H4 (cell line): ENCODE measurements at places on chromosomes 1 and 21.
A peak's percentile ranks its signal among the peaks of the same experiment; 100 is the strongest.

GRCh38 chr1:53166912-53167311, 24.5 kb upstream of the SLC1A7 start:
- no peak for DNase-seq

DNA sequence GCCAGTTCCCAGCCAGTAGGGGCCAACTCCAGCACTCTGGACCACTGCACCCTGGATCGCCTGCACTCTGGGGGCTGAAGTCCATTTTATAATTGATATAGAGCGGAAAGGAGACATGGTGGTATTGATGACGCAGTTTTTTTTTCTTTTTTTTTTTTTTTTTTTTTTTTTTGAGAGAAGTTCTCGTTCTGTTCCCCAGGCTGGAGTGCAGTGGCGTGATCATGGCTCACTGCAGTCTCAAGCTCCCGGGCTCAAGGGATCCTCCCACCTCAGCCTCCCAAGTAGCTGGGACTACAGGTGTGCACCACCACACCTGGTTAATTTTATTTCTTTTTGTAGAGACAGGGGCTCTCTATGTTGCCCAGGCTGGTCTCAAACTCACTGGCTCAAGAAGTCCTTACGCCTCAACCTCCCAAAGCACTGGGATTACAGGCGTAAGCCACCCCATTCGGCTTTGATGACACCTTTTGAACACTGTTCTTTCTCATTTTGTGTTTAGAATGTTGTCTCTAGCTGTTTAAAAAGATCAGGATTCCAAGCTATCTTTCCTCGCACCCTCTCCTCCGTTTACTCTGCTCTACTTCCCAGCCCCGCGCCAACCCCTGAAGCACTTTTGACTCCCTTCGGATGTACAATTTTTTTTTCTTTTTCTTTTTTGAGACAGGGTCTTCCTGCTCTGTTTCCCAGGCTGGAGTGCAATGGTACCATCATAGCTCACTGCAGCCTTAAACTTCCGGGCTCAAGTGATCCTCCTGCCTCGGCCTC, 960 bp downstream of the MX2 start:
- no peak for DNase-seq

DNA sequence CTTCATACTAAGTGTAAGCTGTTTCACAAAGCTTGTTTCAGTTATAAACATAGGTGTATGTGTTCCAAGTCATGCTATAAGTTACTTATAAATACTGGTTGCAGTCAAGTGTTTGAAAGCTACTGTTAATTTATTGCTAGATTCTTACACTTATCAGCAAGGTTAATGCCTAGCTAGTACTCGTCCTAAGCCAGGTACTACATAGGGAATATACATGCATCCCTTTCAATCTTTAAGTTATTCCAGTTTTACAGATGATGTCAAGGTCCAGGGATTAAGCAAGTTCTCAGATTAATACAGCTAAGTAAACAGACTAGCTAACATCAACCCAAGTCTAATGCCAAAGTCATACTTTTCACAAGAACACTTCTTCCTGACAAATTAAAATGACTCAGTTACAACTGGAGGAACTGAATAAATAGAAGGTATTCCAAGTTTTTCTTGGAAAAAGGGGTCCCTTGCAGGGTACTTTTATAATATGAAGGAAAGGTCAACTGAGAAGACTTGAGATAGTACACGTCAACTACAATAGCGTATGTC, 652.2 kb upstream of the USP24 start:
- no peak for DNase-seq

GRCh38 chr1:6497867-6498575, 6.6 kb upstream of the PLEKHG5 start:
- DNase-seq = no peak

DNA sequence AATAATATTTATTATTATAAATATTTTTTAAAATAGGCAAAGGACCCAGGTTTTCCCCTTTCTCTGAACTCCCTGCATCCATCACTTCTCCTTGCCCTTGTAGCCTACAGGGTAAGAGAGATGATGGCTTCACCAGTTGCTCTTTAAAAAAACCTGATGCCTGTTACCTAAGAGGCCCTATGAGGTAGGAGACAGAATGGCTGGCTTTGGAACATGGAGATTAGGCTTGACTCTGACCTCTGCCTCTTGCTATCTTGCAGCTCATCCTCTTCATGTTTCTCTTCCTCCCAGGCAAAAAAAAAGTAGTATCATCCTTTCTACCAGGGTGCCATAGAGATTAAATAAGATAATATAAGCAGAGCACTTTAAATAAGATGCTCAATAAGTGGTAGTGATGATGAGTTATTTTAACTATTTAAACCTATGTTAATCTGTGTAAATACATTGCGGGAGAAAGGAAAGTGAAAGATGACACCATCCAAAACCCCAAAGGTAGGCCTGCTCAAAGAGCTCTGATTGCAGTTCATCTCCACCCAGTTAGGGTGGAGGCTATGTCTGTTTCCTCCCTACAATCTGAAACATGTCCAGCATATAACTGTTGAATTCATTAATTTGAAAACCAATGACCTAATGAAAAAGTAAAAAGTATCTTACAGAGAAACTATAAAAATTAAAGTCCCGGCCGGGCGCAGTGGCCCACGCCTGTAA, 51.8 kb downstream of the RGS2 start:
- DNase-seq = no peak

GRCh38 chr1:212255705-212256307, 29.4 kb upstream of the PPP2R5A start:
- no peak for DNase-seq

- DNase-seq = no peak
Measured at GRCh38 chr1:68448365-68448764, 1.4 kb downstream of the RPE65 start.

DNA sequence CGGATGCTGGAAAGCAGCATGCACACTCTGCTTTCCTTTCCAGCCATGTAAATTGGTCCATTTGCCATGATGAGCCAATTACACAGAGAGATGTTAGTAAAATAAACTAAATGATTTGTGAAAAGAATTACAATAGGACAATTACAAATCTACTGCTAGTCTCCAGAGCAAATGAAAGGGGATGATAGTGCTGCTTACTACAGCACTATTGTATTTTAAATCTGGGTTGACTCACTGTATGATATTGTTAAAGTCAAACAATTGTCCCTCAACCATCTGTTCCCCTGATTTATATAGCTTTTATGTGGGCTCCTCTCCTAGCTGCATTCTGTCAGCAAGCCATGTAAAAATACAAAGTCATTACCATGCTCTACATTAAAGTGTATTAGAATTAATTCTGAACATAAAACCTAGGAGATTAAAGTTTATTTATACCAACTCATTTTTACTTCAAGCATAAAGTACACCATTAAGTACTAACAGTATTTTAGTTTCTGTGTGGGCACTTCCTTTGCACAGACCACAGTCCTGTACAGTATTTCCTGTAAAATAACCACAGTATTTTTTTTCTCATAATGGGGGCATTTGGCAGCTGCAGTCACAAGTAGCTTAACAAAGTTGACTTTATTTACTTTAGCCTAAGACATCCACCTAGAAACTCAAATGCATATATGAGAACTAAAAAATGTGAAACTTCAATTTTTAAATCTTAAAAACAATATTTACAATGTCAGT, 135.8 kb downstream of the VAV3 start:
- DNase-seq = peak; percentile 80

GRCh38 chr1:70790232-70790923, 257.2 kb downstream of the PTGER3 start:
- no peak for DNase-seq

- DNase-seq = no peak
Measured at GRCh38 chr1:240734001-240734400, 122.0 kb upstream of the GREM2 start.

DNA sequence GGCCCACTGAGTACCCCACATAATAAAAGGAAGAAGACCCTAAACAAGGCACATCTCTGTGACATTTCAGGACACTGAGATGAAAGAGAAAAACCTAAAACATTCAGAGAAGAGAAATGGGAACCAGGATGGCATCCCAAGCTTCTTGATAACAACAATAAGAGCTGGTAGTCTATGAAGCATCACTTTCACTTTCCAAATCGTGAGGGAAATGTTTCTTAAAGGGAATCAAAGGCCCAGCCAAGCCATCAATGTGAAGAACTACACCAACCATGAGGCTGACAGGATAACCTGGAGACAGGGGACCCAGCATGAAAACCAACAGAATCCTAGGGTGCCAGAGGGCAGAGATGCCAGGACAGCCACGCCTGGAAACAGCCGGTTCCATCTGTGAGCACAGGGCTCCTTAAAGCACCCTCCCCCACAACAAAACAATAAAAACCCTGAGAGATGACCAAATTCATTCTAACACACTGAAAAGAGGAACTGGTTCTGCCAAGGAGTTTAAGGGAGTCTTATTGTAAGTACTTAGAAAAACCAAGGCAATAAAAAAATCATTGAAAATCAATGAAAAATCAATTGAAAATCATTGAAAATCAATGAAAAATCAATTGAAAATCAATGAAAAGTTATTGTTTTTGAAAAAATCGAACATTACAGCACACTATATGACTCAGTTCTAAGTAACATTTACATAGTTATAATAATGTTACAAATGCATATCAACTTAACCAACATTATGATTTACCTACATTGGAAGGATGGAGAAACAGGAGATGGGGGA, 141.5 kb upstream of the ERG start:
- no peak for DNase-seq

- peak; percentile 50 for DNase-seq
Measured at GRCh38 chr1:248862998-248863881, 4.4 kb upstream of the ZNF692 start.
